ENCODE measurements at places on chromosomes 2 and 18.

DNA sequence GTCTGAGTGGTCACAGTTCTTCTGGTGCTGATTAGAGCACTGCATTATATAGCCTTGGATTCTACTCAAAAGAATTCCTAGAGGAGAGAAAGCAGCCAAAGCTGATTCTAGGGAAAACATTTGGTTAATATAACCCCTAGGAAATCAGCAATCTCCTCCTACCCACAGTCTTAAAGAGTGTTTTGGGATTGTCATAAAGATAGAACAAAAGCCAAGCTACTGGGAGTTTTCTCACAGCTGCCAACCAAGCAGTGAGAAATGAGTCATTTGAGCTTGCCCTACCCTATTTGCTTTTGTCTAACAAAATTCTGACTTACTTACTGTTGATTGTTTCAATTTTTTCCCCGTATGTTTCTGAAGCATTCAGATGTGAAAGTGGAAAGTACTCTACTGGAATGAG is 469.3 kb downstream of the PLCL1 start:
- DNase-seq: no peak

GRCh38 chr18:55998071-55998522 is 410.1 kb upstream of the TCF4 start:
- DNase-seq: peak; percentile 87

DNA sequence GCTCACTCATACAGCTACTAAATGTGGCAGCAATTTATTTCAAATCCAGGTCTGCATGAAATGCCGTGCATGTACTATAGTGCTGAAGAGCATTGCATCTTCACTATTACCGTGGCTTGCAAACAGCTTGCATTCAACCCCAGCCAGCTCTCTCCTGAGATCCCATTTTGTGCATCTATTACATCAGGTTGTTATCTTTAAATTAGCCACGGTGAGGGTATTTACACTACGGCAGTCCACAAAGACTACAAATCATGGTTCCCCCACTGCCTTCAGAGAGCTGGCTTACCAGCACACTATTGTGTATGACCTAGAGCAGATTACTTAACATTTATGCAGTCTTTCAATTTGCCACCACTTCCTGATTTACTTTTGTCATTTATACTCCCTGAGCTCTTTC is 621.3 kb upstream of the LRATD1 start:
- DNase-seq: no peak

DNA sequence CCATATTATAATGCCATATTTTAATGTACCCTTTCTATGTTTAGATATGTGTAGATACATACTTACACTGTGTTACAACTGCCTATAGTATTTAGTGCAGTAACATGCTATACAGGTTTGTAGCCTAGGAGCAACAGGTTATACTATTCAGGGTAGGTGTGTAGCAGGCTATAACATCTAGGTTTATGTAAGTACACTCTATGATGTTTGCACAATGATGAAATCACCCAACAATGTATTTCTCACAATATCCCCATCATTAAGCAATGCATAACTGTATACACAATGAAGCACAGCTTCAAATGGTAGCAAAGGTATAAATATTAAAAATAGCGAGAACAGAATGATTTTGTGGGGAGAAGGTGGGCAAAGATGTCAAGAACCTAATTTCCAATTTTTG is 117.8 kb downstream of the DYM start:
- no peak for DNase-seq

- DNase-seq: no peak
Measured at GRCh38 chr2:232094201-232094600, 132.7 kb downstream of the DIS3L2 start.

- no peak for DNase-seq
Measured at GRCh38 chr2:23427350-23427749, 42.4 kb downstream of the KLHL29 start.

GRCh38 chr2:121771976-121772742 is 16.7 kb downstream of the TSN start:
- DNase-seq: no peak

Measured in NCI-H1105 treated with DMSO at 0.1 percent for 48 hours (cell line).